MG63 (cell line): ENCODE measurements at places on chromosomes 12 and 14. TPM values are rescaled to one million over a fixed set of nuclear protein-coding genes. Genes with fewer than 3 reads are reported as not detected.

NCOR2 gene
- 17.0 and 32.9 TPM in 2 replicates for total RNA-seq

NID2 gene
- 2.3 and 4.6 TPM in 2 replicates for total RNA-seq

TAS2R42 gene
- total RNA-seq: not detected in 2 replicates

- no peak for DNase-seq
These were observed 51.5 kb upstream of the RAP1B start for GRCh38 chr12:68559246-68559645.

GRCh38 chr12:108585864-108586263 is 12.0 kb downstream of the TMEM119 start:
- no peak for DNase-seq

DNA sequence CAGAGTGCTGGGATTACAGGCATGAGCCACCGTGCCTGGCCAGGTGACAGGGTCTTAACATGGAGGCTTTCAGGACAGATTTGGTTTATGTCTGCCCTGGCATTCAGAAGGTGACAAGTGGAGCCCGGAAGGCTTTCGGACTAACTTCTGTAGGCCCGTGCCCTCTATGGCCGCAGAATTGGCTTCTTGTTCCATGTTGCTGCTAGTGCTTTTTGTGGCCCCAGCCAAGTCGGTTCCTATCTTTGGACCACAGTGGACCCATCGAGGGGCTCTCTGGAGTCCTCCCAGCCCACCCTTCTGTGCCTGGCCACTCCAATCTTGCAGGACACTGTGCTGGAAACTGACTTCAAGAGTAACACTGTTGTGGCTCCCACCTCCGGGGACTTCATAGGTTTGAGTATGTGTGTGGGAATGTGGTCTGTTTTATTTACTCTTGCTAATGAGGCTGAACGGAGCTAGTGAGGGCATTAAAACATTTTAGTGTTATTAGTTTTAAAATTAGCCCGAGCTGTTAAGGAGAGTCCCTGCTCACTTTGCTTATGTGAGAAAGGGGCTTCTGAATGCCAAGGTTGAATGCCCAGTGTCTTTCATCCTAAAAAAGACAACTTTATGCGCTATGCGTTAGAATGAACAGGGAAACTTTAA is 245.9 kb downstream of the CACNA1C start:
- DNase-seq: no peak
